Ovary (tissue), 10 donors: ENCODE measurements at places on chromosomes 13 and 19. TPM values are rescaled to one million over a fixed set of nuclear protein-coding genes. Genes with fewer than 3 reads are reported as not detected.
A peak's percentile ranks its signal among the peaks of the same experiment; 100 is the strongest.

ZIK1 gene
- 4.4 TPM for total RNA-seq

- H3K27me3 ChIP-seq: no peaks in the 10 kb centered on the region
- no peak overlapping the region for H3K4me3 ChIP-seq
- no peak overlapping the region for H3K27ac ChIP-seq
- peaks cover 2% of the 10 kb centered on the region for H3K4me1 ChIP-seq
- no peak for DNase-seq
These were observed 1.1 kb downstream of the TM6SF2 start for GRCh38 chr19:19271828-19272599.

DNA sequence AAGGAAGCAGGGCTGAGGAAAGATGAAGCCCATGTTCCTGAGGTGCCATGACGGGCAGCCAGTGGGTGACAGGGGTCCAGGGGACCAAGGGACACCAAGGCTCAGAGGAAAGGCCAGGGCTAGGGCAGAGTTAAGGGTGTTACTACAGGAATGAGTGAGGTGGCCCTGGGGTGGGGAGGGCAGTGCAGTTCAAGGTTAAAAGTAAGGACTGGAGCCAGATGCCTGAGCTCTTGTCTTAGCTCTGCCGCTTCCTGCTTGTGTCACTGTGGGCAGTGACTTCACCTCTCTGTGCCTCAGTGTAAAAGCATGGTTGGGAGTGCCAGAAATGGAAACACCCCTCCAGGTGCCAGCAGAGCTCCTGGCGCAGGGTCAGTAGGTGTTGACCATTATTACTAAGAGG, 4.9 kb upstream of the ETV2 start:
- no peak for DNase-seq
- no peaks in the 10 kb centered on the region for H3K27me3 ChIP-seq
- H3K36me3 ChIP-seq: no peaks in the 10 kb centered on the region
- H3K27ac ChIP-seq: no peak overlapping the region
- peaks cover 2% of the 10 kb centered on the region for H3K4me1 ChIP-seq

NCAN gene
- total RNA-seq: not detected

DNA sequence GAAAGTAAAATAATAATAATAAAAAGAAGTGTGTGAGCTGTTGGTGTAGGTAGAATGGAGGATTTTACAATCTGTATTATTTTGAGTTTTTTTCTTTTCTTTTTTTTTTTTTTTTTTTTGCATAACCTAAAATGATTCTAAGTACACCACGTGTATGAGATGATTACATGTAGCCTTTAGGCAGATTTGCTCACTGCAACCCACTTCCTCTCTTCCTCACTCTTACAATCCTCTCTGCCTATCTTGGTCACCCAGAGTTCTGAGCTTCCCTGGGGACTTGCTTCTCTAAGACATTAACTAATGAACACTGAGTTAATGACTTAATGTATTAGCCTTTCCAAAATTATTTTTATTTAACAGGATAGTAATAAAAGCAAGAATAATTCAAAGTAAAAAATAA, 1169.6 kb downstream of the EFNB2 start:
- no peak for DNase-seq
- H3K27ac ChIP-seq: no peak overlapping the region
- H3K36me3 ChIP-seq: no peaks in the 10 kb centered on the region
- no peaks in the 10 kb centered on the region for H3K4me1 ChIP-seq
- no peak overlapping the region for H3K4me3 ChIP-seq

CGB8 gene
- total RNA-seq: not detected

DNA sequence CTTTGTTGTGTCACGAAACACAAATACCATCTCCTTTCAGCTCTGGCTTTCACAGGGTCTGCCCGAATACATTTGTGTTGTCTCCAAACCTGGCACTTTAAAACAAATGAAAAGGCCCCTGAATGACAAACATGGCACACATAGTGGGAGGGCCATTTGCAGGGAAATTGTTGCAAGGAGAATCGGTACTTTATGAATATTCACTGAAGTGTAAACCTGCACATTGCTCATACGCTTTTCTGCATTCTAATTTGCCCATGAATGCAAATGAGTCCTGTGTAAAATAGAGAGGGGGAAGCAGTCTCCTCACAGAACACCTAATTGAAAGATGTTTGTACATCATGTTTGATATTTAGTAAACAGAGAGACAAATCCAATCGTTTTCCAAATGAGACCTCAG, 82.7 kb upstream of the PCDH8 start:
- H3K36me3 ChIP-seq: no peaks in the 10 kb centered on the region
- no peaks in the 10 kb centered on the region for H3K27me3 ChIP-seq
- H3K27ac ChIP-seq: no peak overlapping the region
- no peak overlapping the region for H3K4me3 ChIP-seq
- DNase-seq: no peak

- no peak overlapping the region for H3K4me3 ChIP-seq
- DNase-seq: no peak
- peaks cover 6% of the 10 kb centered on the region for H3K4me1 ChIP-seq
- H3K36me3 ChIP-seq: no peaks in the 10 kb centered on the region
These were observed 168.6 kb upstream of the RFC3 start for GRCh38 chr13:33649212-33649878.

- H3K4me3 ChIP-seq: no peak overlapping the region
- no peaks in the 10 kb centered on the region for H3K27me3 ChIP-seq
- no peak for DNase-seq
- H3K27ac ChIP-seq: no peak overlapping the region
- no peaks in the 10 kb centered on the region for H3K4me1 ChIP-seq
- H3K36me3 ChIP-seq: no peaks in the 10 kb centered on the region
These were observed 41.2 kb downstream of the SACS start for GRCh38 chr13:23392313-23392712.

OR7E24 gene
- total RNA-seq: not detected

GRCh38 chr19:13766095-13766481, 1.8 kb downstream of the MRI1 start:
- H3K36me3 ChIP-seq: no peaks in the 10 kb centered on the region
- H3K4me1 ChIP-seq: peaks cover 5% of the 10 kb centered on the region
- no peak for DNase-seq
- H3K27ac ChIP-seq: no peak overlapping the region

- no peaks in the 10 kb centered on the region for H3K4me1 ChIP-seq
- H3K27me3 ChIP-seq: no peaks in the 10 kb centered on the region
- DNase-seq: no peak
- H3K27ac ChIP-seq: no peak overlapping the region
These were observed 25.0 kb upstream of the C1QTNF9B start for GRCh38 chr13:23922005-23922932.

DNA sequence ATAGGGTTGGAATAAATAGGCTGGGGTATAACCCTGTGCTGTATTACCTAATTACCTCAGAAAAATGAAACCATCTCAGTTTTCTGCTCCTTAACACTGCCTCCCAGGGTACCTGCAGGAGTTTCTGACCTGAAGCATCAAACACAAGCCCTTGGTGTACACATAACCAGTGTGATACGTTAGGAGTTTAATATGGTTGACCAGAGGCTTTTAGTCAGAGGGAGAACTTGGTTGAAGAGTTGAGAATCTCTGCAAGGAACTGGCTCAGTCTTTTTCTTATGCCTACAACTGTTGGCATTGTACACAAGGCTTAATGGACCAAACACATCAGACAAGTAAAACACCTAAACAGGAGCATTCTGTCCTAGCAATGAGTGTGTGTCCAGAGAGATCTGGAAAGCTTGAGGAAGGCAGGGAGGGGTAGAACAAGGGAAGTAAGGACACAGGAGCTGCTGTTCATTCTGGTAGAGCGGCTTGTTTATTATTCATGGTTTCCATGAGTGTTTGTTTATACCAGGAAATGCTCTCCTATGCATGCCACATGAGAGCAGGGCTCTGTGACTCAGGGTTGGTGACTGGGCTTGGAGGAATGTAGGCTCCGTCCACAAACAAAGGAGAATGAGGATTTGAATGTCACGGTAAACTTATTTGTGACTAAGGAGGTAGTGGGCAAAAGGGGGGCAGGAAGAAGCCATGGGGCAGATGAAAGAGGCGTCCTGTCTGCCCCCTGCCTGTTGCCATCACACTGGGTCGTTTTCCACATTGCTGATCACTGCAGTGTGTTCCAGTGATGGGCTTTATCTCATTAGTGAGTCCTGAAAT, 11.9 kb upstream of the SPATA13 start:
- no peak overlapping the region for H3K4me3 ChIP-seq
- DNase-seq: no peak
- H3K4me1 ChIP-seq: peaks cover 1% of the 10 kb centered on the region
- H3K27me3 ChIP-seq: no peaks in the 10 kb centered on the region
- H3K36me3 ChIP-seq: no peaks in the 10 kb centered on the region
- no peak overlapping the region for H3K27ac ChIP-seq

GRCh38 chr13:113275387-113275786, 21.7 kb upstream of the LAMP1 start:
- H3K4me3 ChIP-seq: no peak overlapping the region
- DNase-seq: peak; percentile 62
- no peaks in the 10 kb centered on the region for H3K27me3 ChIP-seq

DNA sequence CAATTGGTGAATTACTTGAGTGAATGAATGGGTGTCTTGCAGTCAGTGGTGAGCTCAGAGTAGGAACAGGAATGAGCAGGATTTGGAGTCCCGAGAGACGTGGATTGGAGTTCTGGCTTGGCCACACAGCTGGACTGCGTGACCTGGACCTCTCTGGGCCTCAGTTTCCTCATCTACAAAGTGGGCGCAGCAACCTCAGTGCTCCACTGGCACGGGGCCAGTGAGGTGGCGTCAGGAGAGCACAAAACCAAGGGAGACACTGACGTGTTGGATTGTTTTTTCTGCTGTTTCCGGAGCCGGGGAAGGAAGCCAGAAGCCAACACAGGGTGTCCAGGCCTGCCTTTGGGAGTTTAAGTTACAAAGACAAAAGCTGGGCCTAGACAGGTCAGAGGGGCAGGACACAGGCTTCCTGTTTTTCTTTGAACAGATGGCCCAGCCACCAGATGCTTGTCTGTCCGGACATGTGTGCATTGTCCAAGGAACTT, 6.5 kb upstream of the DOCK6 start:
- H3K27me3 ChIP-seq: no peaks in the 10 kb centered on the region
- no peaks in the 10 kb centered on the region for H3K4me1 ChIP-seq
- no peak overlapping the region for H3K4me3 ChIP-seq
- DNase-seq: peak; percentile 74

GRCh38 chr19:33660410-33661124, 38.8 kb downstream of the CHST8 start:
- no peak overlapping the region for H3K4me3 ChIP-seq
- DNase-seq: no peak
- H3K36me3 ChIP-seq: no peaks in the 10 kb centered on the region
- H3K4me1 ChIP-seq: no peaks in the 10 kb centered on the region
- no peaks in the 10 kb centered on the region for H3K27me3 ChIP-seq
- H3K27ac ChIP-seq: no peak overlapping the region

GRCh38 chr13:98222081-98222554, 45.0 kb upstream of the RNF113B start:
- no peaks in the 10 kb centered on the region for H3K27me3 ChIP-seq
- no peaks in the 10 kb centered on the region for H3K36me3 ChIP-seq
- DNase-seq: no peak
- H3K27ac ChIP-seq: no peak overlapping the region
- peaks cover 11% of the 10 kb centered on the region for H3K4me1 ChIP-seq

GRCh38 chr19:41321600-41322270, 11.8 kb downstream of the CCDC97 start:
- H3K27me3 ChIP-seq: no peaks in the 10 kb centered on the region
- H3K4me3 ChIP-seq: no peak overlapping the region
- no peaks in the 10 kb centered on the region for H3K36me3 ChIP-seq
- peak overlapping the region; percentile 63 for H3K27ac ChIP-seq
- DNase-seq: peak; percentile 60
- peaks cover 36% of the 10 kb centered on the region for H3K4me1 ChIP-seq

KANK3 gene
- total RNA-seq: 3.5 TPM

TBXA2R gene
- 1.5 TPM for total RNA-seq

DNA sequence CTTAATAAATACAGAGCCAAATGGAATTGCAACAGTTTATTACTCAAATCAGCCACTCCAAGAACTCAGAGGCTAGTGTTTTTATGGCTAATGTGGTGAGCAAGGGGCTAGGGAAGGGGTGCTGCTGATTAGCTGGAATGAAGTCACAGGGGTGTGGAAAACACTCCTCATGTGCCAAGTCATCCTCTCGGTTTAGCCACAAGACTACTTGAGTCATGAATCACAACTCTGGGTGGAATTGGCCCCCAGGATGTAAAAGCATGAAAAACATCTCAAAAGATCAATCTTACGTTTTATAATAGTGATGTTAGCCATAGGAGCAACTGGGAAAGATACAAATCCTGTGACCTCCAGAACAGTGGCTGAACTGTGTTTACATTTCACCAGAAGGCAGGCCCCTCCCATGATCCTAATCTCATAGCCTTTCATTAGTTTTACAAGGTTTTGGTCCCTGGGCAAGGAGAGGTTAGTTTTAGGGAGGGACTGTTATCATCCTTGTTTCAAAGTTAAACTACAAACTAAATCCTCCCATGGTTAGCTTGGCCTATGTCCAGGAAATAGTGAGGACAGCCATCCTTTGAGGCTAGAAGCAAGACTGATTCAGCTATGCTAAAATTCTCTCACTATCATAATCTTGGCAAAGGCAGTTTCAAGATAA, 2020.1 kb upstream of the PCDH20 start:
- H3K27ac ChIP-seq: no peak overlapping the region
- no peak for DNase-seq
- no peaks in the 10 kb centered on the region for H3K4me1 ChIP-seq
- H3K36me3 ChIP-seq: no peaks in the 10 kb centered on the region

DNA sequence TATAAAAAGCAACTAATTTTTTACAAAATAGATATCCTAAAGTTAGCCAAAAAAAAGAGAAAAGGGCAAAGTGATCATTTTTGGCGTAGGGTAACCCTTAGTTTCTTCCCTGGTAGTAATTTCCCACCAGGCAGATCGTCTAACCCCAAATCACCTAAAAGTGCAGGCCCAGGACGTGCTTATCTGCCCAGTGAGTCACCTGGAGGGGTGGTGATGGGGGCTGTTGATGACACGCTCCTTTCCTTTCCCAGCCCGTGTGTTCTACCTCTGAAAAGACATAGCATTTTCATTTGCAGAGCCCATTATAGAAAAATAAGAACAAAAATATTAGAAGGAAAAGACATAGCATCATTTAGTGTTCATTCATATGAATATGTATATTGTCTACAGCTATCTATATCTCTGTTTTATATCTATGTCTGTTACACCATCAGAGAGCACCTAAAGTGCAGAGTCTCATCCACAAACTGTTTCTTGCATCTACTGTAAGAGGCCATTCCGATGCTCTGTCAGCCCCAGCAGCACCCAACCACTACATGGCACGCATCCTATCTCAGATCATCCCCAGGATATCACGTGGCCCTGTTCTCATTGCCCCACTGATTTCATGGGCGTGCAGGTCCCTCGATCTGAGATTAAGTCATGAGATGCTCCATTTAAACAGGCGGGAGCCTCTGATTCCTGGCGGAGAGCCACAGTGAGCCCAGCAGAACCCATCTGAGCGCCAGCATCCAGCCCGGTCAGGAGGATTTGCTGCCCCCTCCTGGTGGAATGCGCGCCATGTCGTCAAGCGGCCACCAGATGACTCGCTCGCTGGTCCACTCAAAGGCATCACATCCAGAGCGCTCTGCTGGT, 8.5 kb upstream of the LILRB3 start:
- no peak overlapping the region for H3K4me3 ChIP-seq
- no peak overlapping the region for H3K27ac ChIP-seq
- no peaks in the 10 kb centered on the region for H3K4me1 ChIP-seq
- H3K36me3 ChIP-seq: no peaks in the 10 kb centered on the region
- no peaks in the 10 kb centered on the region for H3K27me3 ChIP-seq
- DNase-seq: peak; percentile 93
